ENCODE measurements at places on chromosomes 11 and 22.
A peak's percentile ranks its signal among the peaks of the same experiment; 100 is the strongest.

DNA sequence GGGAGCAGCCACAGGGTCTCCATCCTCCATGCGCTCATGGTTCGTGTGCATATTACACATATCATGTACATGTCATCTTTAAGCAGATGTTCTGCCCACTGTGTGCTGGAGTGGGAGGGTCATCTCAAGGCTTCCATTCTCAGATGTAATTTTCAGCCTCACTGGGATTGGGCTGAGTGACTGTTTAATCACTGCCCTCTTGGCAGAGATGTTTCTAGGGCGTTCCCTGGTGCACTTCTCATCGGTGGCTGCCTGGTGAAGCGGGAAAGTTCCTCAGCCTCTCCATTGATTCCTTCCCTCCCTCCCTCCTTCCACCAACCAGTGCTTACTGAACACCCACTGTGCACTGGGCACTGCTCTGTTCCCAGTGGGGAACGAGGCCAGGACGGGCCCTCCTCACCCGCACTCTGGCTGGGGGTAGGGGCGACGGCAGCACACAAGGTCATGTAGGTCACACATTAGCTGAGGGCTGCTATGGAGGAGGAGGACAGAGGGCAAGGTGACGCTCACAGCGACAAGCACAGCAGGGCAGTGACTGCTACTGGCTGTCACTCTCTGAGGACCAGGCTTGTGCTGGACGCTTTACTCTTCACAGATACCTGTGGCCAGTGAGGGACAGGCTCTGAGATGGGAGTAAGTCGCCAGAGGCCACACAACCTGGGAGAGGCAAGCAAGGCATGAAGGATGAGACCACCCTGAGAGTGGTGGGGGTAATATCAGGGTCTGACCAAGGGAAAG is 22.9 kb downstream of the GNAZ start:
- no peak for DNase-seq

DNA sequence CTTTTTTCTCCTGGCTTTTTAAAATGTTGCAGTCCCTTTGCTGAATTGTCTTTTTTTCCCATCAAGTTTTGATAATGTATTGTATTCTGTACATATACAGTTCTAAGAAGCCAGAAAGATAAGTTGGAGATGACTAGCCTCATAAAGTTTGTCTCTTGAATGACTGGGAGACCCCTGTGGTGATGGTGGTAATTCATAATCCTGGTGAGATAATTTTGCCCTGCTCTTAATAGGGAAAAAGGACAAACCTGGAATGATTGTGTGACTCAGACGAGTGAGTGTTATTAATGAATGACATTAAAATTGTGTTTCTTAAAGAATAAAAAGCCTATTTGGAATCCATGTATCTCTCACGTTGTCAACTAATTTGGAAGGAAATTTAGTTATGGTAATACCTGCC is 1.2 kb downstream of the HIKESHI start:
- no peak for DNase-seq

GRCh38 chr22:42895541-42895981 is 38.5 kb upstream of the ARFGAP3 start:
- no peak for DNase-seq

GRCh38 chr11:369336-370018 is at the start of gene B4GALNT4:
Gene B4GALNT4, plus strand, starts transcription at chr11:369499. Its CDS starts 305 bp downstream, at chr11:369804.
- no peak for DNase-seq

GRCh38 chr11:86013713-86014112 is 55.2 kb downstream of the PICALM start:
- DNase-seq, result peak; percentile 66

- peak; percentile 8 for DNase-seq
Observed at GRCh38 chr22:39348909-39349505, 784 bp upstream of the SYNGR1 start.

DNA sequence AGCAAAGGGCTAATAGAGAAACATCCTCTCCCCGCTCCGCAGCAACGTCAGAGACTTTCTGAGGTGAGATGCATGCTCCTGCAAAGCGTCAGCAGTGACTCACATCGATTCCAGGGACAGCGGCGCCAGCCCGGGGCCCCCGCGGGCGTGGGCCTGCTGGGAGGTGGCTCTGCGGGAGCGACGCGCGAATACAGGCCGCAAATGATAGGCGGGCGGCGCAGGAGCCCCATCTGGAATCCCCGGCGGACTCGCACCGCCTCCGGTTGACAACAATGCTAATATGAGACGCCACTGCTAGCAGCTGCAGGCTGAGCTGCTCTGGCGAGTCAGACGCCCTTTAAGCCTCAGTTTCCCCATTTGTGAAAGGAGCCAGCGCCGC is 557 bp downstream of the RANGAP1 start:
- DNase-seq, result peak; percentile 71

DNA sequence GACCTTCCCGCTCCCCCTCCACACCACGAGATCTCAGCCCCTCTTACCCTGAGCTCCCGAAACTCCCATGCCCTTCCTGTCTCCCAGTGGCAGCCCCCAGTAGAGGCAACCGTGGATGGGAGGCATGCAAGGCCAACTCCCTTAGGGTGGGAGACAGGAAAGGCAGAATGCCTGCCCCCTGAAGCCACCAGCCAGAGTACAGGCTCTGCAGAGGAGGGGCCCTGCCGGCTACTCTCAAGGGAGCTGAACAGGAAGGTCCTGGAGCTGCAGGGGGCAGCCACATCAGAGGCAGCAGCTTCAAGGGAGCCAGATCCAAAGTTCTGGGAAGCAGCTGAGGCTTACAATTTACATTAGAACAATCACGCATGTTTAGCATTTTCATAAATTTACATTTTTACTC is 38.3 kb downstream of the PDE2A start:
- DNase-seq, result no peak

DNA sequence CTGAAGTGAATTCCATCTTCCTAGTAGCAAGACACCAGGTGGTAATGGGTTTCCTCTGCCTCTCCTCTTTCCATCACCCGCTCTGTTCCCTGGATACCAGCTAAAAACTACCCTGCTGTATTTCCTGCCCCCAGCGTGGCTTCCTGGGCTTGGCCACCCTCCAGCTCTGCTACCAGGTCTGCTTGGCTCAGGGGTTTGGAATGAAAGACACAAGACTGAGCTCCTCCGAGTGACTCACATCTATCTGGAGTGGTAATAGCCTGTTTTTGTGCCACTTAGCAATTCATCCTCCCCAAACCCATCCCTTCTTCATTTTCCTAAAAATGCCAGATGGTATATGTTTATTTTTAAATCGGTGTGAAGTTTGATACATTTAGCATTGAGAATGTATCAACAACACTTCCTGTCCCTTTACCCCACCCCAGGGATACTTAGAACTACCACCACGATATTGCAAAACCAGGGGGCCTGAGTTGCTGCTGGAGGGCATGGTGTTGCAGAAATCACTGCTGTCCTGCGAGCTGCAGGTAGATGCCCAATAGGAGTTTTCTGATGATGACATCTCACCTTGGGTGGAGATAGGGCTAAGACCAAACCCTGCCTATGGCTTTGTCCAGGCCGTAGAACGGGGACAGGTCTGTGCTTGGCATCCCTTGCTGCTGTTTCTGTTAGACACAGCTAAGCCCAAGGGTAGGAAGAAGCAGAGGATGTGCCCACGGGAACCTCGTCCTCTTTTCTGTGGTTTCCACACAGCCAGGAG is 7.5 kb upstream of the MICAL3 start:
- no peak for DNase-seq

DNA sequence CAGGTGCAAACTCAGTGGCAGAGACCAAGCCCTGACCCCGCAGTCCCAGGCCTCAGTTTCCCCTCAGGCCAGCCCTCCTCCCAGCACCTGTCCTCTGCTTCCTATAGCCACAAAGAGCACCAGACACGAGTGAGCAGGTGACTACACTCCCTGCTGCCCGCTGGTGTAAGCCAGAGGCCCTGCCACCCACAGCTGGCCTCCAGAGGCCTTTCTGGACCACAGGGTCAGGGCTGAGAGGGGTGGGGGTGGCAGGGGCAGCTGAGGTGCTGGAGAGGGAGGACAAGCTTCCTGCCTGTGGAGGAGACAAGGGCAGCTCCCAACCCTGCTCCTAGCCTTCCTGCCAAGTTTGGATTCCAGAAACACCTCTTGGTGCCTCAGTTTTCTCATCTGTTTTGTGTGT is 31.3 kb upstream of the WNT7B start:
- DNase-seq, result no peak

DNA sequence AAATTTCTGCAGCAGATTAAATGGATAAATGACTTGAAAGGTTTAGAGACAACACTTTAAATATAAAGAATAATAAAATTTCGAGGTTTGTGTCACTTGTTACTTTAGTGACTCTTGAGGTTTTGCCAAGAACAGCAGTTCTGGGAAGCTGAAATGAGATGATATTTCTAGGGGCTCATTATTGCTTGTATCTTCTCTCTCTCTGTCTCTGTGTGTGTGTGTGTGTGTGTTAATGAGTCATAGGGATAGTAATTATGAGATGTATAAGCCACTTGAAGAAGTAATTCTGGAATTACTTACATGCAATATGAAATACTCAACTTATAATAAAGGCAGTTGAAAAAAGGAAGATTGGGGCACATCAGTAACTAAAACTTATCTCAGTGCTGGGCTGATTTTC is 9.6 kb upstream of the OR10G7 start:
- peak; percentile 76 for DNase-seq

GRCh38 chr11:65131417-65131776 is 2.9 kb downstream of the SYVN1 start:
- DNase-seq, result no peak

DNA sequence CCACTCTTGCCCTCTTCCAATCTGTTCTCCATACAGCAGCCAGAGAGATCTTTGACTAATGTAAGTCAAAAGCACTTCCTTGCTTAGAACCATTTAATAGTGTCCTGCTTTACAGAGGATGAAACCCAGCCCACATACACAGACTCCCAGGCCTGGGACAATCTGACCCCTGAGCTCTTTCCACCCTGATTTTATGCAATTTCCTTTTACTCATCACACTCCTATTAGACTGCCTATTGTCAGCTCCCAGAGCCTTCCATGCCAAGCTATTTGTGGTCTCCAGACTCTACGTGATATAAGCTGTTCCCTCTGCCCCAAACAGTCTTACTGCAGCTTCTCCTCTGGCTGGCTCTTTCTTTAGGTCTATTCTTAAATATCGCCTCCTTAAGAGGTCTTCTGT is 28.1 kb downstream of the ME3 start:
- no peak for DNase-seq

DNA sequence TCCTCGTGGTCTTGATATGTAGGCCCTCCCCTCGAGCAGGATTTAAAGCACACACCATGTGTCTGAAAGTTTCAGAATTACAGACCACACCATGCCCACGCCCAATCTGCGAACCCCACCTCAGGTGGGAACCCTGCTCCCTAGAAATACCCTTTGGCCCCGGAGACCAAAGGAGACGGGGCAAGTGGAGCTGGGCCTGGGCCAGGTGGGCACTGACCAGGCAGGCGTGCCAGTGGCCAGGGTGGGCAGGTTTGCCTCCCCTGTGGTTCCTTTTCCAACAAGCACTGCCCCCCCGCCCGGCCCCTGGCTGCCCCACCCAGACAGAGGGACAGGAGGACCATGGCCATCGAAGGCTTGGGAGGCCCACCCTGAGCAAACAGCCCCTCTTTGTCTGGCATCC is 400.4 kb downstream of the TBC1D22A start:
- no peak for DNase-seq

DNA sequence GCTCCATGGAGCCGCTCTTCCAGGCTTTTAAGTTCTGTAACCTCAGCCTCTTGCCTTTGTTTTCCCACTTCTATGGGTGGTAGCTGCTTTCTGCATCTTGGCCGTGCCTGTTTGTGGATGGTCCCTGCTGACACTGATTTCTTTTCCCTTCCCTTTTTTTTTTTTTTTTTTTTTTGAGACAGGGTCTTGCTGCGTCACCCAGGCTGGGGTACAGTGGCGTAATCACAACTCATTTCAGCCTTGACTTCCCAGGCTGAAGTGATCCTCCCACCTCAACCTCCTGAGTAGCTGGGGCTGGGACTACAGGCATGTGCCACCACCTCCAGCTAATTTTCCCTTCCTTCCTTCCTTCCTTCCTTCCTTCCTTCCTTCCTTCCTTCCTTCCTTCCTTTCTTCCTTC is 57.7 kb upstream of the EP300 start:
- DNase-seq, result no peak

GRCh38 chr11:100756559-100756958 is 69.5 kb downstream of the ARHGAP42 start:
- DNase-seq, result no peak

- DNase-seq, result peak; percentile 33
Observed at GRCh38 chr22:17786435-17787161, 12.3 kb upstream of the BID start.

- DNase-seq, result peak; percentile 89
Observed at GRCh38 chr22:29701155-29701999, 18.4 kb upstream of the CABP7 start.

- DNase-seq, result no peak
Observed at GRCh38 chr11:8661001-8661795, 21.3 kb downstream of the TRIM66 start.

DNA sequence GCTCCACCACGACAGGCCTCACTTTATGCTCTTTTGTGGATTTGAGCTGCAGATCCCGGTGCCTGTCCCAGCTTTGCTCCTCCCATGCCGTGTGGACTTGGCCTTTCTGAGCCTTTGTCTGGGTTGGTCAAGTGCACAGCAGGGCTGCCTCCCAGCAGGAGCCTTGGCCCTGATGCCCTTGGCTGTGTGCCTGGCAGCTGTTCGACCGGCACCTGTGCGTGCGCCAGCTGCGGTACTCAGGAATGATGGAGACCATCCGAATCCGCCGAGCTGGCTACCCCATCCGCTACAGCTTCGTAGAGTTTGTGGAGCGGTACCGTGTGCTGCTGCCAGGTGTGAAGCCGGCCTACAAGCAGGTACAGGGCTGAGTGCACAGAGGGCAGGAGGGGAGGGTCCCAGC is 46.5 kb downstream of the MYO7A start:
- DNase-seq, result no peak

GRCh38 chr11:19101796-19102520 is 15.0 kb upstream of the ZDHHC13 start:
- DNase-seq, result no peak

DNA sequence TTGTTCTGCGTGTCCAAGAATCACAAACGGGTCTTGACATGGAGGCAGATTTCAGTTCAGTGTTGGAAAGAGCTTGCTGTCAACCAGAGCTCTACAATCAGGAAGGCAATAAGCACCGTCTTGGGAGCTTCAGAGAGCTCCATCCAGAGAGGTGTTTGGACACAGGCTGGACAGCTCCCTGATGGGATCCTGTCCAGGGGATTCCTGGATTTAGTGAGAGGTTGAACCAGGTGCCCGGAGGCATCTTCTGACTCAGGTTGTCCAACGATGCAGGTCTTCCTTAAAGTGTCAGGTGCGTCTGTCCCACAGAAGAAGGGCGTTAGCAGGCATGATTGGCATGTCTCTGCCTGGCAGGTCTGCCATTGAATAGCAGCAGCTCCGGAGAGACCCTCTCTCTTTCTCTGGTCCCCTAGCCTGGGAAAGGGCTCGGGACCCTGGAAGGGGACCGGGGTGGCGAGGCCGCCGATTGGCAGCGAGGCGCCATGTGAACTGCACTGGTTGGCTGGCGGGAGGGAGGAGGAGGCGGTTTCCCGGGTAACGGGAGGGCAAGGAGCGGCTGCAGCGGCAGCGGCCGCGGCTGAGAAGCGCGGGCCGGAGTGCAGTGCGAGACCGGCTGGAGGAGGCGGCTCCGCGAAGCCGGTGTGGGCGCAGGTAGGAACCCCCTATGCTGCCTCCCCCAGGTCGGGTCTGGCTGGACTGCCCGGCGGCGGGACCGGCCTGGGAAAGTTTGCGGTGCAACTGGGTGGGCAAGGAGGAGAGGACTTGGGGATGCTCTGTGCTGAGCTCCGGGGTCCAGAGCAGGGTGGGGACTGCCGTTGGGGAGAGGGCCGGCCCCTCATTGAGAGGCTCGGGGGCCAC is 104.1 kb upstream of the E2F8 start:
- no peak for DNase-seq

Data from OCI-M1 (cell line).